ENCODE measurements at places on chromosomes 11 and 22. TPM values are rescaled to one million over a fixed set of nuclear protein-coding genes. Genes with fewer than 3 reads are reported as not detected.

DNA sequence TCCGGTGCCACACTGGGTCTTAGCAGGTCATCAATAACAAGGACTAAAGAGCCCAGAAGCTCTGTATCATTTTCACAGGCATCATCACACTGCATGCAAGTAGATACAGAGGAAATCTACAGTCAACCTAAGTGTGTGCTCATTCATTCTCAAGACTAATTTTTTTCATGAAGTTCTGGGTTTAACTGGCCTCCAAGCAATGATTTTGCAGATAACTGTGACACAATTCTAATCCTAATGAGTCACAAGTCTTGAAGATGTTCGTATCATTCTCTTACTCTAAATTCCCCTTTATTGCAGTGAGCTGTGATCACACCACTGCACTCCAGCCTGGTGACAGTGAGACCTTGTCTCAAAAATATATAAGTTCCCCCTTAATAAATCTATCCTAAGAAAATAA is 2.5 kb downstream of the OR52W1 start:
- no peak for DNase-seq

DNA sequence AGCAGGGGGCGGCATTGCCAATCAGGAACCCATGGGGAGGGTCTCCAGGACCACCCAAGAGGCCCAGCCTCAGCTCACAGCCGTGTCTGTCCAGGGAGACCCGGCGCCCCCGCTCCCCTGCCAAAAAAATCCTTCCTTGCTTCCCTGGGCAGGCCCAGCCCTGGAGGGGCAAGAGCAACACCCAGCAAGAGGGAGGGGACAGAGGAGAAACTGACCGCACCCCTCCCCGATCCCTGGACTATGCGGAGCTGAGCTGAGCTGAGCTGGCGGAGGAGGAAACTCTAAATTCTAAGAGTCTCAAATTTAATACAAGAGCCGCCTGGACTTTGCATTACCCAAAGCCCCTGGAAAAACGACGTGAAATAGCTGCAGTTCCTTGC is 52.0 kb upstream of the SHISAL1 start:
- DNase-seq, result no peak

- DNase-seq, result no peak
Measured at GRCh38 chr22:48318173-48318572, 1509.5 kb downstream of the BRD1 start.

SLC37A2 gene
- 7.8 TPM for total RNA-seq

GRCh38 chr11:94880216-94880615 is 93.1 kb downstream of the CWC15 start:
- DNase-seq, result peak; percentile 72

- DNase-seq, result no peak
Measured at GRCh38 chr11:86314636-86315035, 12.6 kb downstream of the HIKESHI start.

DNA sequence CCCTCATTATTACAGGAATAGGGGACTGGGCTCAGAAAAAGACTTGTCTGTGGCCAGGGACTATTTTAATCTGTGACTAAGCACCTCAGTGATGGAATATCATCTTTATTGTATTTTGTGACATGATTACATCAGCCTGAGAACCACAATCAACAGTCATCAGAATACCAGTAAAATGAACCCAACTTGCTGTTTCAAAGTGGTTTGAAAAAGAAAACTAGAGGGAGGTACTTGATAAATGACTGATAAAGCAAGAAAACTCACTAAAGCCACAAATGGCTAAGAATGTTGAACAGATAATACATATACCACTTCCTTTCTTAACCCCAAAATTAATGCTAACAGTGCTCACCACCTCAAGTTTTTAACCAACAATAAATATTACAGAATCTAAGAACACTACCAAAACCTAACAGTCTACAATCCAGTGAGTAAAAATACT is 155.7 kb downstream of the ATG16L2 start:
- peak; percentile 27 for DNase-seq

TSGA10IP gene
- total RNA-seq, result not detected

- DNase-seq, result peak; percentile 55
Measured at GRCh38 chr11:78659326-78660270, 84.9 kb upstream of the NARS2 start.

PRR14L gene
- total RNA-seq, result 55.0 TPM

KRTAP5-1 gene
- total RNA-seq, result not detected

Data from MCF 10A (cell line).